ENCODE measurements at places on chromosomes 13 and 19.

GRCh38 chr13:99972190-99972731, 694 bp upstream of the ZIC5 start:
- no peak for DNase-seq

- DNase-seq: no peak
Measured at GRCh38 chr13:94914895-94915294, 202.6 kb upstream of the SOX21 start.

DNA sequence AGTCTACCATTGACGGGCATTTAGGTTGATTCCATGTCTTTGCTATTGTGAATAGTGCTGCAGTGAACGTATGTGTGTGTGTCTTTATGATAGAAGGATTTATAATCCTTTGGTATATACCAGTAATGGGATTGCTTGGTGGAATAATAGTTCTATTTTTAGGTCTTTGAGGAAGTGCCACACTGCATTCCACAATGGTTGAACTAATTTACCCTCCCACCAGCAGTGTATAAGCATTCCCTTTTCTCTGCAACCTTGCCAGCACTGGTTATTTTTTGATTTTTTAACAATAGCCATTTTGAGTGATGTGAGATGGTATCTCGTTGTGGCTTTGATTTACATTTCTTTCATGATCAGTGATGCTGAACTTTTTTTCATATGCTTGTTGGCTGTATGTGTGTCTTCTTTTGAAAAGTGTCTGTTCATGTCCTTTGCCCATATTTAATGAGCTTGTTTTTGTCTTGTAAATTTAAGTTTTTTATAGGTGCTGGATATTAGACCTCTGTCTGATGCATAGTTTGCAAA, 37.5 kb downstream of the RFC3 start:
- no peak for DNase-seq

DNA sequence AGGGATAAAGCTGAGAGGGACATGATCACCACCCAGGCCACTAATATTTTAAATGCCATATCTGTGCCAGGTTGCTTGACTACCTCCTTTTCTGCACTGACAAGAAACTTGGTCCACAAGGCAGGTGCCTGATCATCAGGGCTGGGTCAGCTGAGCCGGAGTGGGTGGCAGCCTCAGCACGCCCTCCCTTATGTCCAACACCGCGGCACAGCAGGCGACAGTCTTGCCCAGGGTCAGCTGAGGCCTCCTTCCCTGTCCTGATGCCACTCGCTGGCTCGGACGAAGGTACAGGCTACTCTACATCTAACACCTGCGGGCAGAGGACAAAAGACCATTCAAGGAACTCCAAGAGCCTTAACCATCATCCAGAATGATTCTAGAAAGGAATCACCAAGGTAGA, 16.9 kb downstream of the ZC3H4 start:
- no peak for DNase-seq

DNA sequence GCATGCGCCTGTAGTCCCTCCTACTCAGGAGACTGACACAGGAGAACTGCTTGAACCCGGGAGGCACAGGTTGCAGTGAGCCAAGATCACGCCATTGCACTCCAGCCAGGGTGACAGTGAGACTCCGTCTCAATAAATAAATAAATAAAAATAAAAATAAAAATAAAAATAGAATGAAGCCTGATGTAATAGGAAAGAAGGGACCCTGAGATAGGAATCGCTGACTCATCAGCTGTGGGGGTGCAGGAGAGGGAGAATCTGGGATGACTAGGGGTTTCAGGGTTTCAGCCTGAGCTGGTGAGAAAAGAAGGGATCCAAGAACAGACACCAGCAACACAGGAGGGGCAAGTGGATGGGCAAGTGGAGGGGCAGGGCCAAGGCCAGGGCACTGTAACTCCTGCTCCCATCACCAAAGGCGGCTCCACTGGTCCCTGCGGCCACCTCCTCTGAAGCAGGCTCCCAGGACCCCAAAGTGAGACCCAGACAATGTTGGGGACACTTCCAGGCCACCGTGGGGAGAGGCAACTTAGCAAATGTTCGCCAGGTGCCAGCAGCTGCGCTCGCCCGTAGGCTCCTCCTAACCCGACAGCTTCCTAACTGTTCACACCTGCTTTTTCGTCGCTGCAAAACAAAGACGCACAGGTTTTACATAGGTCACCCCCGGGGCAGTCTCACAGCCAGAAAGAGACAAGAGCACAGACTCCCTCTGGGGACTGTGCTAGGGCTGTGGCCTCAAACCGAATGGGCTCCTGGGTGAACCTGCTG, 1.2 kb downstream of the HAUS8 start:
- DNase-seq: no peak

GRCh38 chr19:37401078-37401477, 30.2 kb downstream of the ZNF527 start:
- DNase-seq: no peak

- DNase-seq: no peak
Measured at GRCh38 chr19:3054972-3055740, 7.1 kb downstream of the TLE5 start.

- no peak for DNase-seq
Measured at GRCh38 chr19:28293685-28294084, 919.3 kb downstream of the UQCRFS1 start.

DNA sequence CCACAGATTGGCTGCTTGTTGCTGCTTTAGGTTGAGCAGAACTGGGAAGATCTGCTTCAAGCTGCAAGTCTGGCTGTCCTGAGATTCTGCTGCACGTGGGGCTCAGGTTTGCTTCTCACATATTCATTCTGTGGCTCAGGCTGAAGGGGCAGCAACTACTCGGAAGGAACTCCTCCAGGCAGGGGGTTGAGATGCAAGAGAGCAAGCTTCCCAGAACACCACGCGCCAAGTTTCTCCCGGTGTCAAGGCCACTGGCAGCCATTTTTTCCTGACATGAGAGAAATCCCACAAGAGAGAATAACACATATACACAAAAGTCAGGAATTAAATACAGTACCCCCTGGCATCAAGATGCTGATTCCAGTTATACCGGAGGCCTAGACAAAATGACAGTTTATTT, 887.6 kb upstream of the SLC10A2 start:
- no peak for DNase-seq

- no peak for DNase-seq
Measured at GRCh38 chr19:40893112-40893511, 11.1 kb upstream of the CYP2A7 start.

DNA sequence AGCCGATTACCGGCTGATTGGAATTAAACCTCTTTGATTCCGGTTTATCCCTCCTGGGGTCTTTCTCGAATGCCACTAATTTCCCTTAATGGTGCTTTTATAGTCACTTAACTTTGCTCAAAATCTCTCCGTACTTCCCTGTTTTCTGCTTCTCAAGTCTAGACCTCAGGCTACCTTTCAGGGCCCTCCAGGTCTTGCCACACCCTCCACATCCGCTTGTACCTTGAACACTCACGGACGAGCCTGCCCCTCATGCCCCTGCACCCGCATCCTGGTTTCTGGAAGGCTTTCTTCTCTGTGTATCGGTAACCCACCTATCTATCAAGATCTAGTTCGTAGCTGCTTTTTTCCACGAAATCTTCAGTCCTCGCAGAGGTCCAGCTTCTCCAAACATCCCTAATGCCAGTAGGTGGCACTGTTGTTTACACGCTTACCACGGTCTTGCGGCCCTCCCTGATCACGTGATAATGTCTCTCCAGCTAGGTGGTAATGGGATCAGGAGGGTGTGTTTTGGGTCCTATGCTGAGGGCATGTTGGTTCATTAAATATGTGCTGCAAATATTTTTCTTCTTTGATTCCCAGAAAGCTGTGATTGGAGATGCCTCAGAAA, 13.8 kb downstream of the ATP12A start:
- peak; percentile 55 for DNase-seq

DNA sequence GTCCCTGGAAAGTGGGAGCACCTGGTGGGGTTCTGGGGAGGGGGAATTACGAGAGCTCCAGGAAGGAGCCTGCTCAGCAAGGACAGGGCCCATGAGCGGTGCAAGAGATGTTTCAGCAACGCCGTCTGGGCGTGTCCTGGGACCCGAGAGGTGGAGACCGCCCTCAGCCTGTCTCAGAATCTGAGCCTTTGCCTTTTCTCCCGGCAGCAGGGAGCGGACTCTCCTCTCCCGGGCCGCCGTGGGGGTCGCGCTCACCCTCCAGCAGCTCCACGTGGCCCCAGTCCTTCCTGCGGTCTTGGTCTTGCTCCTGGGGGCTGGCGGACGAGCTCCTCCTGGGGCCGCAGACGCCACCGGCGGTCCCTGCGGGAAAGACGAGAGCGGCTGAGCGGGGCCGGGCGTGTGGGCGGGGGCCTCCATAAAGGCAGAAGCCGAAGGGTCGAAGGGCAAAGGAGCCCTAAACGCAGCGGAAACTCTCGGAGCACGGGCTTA, 714 bp downstream of the POLRMT start:
- DNase-seq: peak; percentile 51

DNA sequence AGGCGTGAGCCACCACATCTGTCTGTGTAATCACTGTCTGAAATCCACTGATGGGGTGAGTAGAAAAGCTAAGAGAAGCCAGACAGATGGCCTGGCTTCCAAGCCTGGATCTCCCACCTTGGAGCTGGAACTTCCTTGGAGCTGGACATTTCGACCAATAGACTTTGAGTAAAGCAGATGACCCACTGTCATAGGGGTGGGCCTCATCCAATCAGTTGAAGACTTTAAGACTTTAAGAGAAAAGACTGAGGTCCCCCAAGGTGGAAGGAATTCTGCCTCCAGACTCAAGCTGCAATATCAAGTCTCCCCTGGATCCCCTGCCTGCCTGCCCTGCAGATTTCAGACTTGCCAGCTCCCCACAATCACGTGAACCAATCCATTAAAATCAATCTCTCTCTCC, 20.7 kb downstream of the VSTM1 start:
- no peak for DNase-seq

DNA sequence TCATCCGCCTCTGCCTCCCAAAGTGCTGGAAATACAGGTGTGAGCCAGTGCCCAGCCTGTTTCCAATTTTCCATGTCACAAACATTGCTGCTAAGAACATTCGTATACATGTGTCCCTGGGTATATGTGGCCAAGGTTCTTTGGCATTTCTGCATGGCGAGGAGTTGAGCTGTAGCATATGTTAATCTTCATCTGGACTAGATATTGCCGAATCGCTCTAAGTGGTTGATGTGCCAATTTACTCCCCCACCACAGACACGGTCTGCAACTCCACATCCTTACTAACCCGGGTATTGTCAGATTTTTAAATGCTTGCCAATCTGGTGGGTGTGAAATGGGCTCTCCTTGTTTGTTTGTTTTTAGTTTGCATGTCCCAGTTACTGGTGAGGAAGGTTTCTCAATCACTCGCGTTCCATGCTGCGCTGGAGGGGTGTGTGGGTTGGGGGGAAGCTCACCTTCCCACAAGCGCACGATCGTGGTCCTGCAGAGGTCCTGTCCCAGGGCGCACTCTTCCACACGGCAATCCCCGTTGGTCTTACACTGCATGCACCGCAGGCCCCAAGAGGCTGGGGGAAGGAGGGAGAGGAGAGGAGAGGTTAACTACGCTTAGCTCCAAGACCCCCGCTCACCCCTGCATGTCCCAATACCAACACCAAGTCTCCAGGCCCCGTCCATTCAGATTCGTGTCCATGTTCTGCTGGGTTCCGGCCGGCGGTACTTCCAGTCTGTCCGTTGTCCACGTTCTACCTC, 2.7 kb downstream of the PLAUR start:
- no peak for DNase-seq

DNA sequence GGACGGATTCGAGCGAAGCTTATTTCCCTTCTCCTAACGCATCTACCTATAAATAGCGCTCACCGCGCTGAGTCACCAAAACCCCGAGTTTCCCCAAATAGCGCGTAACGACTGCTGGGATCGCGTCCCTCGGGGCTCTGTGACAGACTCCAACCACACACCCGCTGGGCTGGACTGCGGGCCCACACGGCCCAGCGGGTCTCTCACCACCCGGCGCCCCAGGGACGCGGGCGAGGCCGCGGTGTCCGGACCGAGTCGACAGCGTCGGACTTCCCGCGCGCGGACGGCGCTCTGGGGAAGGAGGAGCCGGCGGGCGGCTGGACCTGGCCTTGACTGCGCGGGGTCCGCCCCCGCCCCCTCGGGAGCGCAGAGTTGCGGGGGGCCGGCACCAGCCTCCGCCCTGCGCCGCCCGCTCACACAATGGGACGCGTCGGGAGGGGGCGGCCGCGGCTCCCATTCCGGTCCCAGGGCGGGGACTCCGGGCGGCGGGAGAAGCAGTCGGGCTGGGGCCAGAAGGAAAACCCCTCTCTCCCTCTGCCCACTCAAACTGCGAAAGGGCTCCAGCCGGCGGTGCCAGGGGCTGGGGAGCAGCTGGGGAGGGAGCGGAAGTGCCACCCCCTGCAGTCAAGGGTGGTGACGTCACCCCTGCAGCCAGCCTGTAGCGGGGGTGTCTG, 108.8 kb downstream of the KCNRG start:
- DNase-seq: peak; percentile 85

DNA sequence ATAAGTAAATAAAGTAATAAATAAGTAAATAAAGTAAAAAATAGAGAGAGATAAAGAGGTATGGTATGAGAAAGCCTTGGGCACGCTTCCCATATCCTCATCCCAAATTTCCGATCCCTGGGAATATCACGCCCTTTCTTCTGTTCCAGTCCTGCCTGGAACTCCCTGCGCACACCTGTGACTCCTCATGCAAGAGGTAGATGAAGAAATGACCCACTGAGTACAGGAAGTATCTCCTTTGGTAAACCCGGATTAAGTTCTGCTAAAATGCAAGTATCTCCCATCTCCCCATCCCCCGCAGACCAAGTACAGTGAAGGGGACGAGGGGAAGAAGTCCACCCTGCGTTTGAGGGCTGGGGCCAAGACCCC, 399 bp upstream of the ZNF136 start:
- no peak for DNase-seq

GRCh38 chr19:2288818-2289713, 7.1 kb upstream of the PEAK3 start:
- DNase-seq: no peak

GRCh38 chr19:48881741-48882657, 9.8 kb downstream of the PPP1R15A start:
- no peak for DNase-seq

DNA sequence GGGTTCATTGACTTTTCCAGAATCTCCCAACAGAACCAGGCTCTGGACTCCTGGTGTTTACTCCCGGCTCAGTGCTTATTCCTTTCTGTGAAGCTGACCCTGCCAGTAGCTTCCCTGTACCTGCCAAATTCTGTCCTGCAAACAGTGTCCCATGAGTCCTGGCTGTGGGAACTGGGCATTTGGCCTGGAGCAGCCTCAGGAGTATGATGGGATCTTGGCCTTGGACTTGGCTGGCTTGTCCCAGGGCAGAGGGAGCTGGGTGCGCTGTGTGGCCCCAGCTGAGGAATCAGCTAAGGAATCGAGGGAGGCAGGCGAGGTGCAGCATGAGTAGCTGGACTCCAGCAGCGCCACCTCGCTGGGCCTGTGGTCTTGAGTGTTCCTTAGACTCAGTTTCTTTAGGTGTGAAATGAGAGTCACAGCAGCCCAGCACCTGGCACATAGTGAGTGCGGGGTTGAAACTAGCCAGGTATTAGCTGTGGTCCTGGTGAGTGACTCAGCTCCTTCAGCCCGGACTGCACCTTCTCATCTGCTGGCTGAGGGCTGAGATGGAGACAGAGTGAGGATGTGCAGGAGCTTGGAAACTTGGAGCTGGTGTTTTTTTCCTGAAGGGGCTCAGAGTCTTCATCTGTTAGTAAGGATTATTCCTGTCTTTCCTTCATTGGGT, 10.4 kb downstream of the CLASRP start:
- DNase-seq: no peak

GRCh38 chr19:46626446-46626845, 1.6 kb upstream of the PTGIR start:
- DNase-seq: no peak

GRCh38 chr13:76879883-76880270, 6.3 kb downstream of the KCTD12 start:
- no peak for DNase-seq

- DNase-seq: no peak
Measured at GRCh38 chr19:4369109-4369887, 25.9 kb downstream of the MPND start.

All from HTR-8/SVneo (cell line).